A549 treated with RU486 at 1 μM for 4 hours (cell line): ENCODE measurements at places on chromosomes 1 and 21. TPM values are rescaled to one million over a fixed set of nuclear protein-coding genes. Genes with fewer than 3 reads are reported as not detected.

Gene GRIK1
- not detected in 5 replicates for total RNA-seq

Gene FCGR1A
- not detected in 5 replicates for total RNA-seq

Gene LCA5L
- total RNA-seq, result 0.97 to 2.4 TPM (median 1.8 TPM) in 5 replicates

Gene FNDC10
- total RNA-seq, result 5.2 to 10.5 TPM (median 8.0 TPM) in 5 replicates

Gene CCDC181
- total RNA-seq, result 0.07 to 0.25 TPM (median 0.15 TPM) in 3 of 5 replicates, not detected in the others

Gene TRNAU1AP
- 19.5 to 23.8 TPM (median 22.9 TPM) in 5 replicates for total RNA-seq

Gene C1orf167
- 0.05 TPM in 1 of 5 replicates, not detected in the others for total RNA-seq

Gene BMP8A
- 0.10 to 0.20 TPM (median 0.16 TPM) in 4 of 5 replicates, not detected in the other for total RNA-seq

Gene UFC1
- total RNA-seq, result 87.5 to 152 TPM (median 96.7 TPM) in 5 replicates

Gene LCE1B
- not detected in 5 replicates for total RNA-seq

Gene GBP6
- not detected in 5 replicates for total RNA-seq

Gene FMN2
- 2.8 to 6.2 TPM (median 5.5 TPM) in 5 replicates for total RNA-seq

Gene UBXN10
- not detected in 5 replicates for total RNA-seq

Gene GPR3
- total RNA-seq, result 1.5 to 2.7 TPM (median 2.3 TPM) in 5 replicates

Gene TXNIP
- total RNA-seq, result 0.07 to 0.24 TPM (median 0.16 TPM) in 4 of 5 replicates, not detected in the other

Gene PEX14
- total RNA-seq, result 11.3 to 16.1 TPM (median 15.0 TPM) in 5 replicates

Gene IGSF3
- total RNA-seq, result 14.3 to 24.1 TPM (median 21.5 TPM) in 5 replicates

Gene TACSTD2
- total RNA-seq, result 0.14 TPM in 1 of 5 replicates, not detected in the others

Gene TCP10L
- 0.35 to 1.2 TPM (median 0.70 TPM) in 5 replicates for total RNA-seq

Gene NECAP2
- 38.4 to 42.1 TPM (median 39.5 TPM) in 5 replicates for total RNA-seq

Gene LCE1D
- not detected in 5 replicates for total RNA-seq

Gene DRAXIN
- total RNA-seq, result 0.07 to 0.10 TPM (median 0.08 TPM) in 5 replicates

Gene PCSK9
- 2.5 to 5.1 TPM (median 3.9 TPM) in 5 replicates for total RNA-seq

Gene SPRR2B
- total RNA-seq, result not detected in 5 replicates

Gene KRTAP7-1
- not detected in 5 replicates for total RNA-seq

Gene CD1E
- not detected in 5 replicates for total RNA-seq

Gene SELL
- 0.10 to 0.27 TPM (median 0.25 TPM) in 4 of 5 replicates, not detected in the other for total RNA-seq

Gene CLDN8
- not detected in 5 replicates for total RNA-seq

Gene RSPO1
- 0.03 to 0.15 TPM (median 0.09 TPM) in 4 of 5 replicates, not detected in the other for total RNA-seq

Gene NHLH1
- 0.34 to 0.70 TPM (median 0.42 TPM) in 5 replicates for total RNA-seq

Gene CATSPERE
- 0.14 to 0.23 TPM (median 0.18 TPM) in 4 of 5 replicates, not detected in the other for total RNA-seq

Gene ELAPOR1
- 0.37 to 1.5 TPM (median 0.51 TPM) in 5 replicates for total RNA-seq

Gene AGMAT
- 5.5 to 8.2 TPM (median 7.2 TPM) in 5 replicates for total RNA-seq
